ENCODE measurements at places on chromosomes 16 and 17.

- no peak for DNase-seq
These were observed 33.4 kb upstream of the RPRML start for GRCh38 chr17:47012457-47012856.

DNA sequence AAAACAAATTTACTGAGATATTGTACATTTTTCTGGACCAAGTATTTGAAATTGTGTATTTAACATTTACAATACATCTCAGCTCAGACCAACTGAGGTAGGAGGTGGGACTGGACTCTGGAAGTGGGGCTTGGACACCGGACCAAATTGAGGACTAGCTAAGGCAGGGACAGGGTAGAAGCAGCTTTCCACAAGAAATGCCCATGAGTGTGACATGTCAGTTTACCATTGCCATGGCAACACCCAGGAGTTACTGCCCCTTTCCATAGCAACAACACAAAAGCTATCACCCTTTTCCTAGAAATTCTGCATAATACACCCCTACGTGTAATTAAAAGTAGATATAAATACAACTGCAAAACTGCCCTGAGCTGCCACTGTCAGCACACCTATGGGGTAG, 191.5 kb upstream of the ASIC2 start:
- DNase-seq: no peak

GRCh38 chr17:80742091-80742490, 197.5 kb downstream of the RPTOR start:
- DNase-seq: no peak

DNA sequence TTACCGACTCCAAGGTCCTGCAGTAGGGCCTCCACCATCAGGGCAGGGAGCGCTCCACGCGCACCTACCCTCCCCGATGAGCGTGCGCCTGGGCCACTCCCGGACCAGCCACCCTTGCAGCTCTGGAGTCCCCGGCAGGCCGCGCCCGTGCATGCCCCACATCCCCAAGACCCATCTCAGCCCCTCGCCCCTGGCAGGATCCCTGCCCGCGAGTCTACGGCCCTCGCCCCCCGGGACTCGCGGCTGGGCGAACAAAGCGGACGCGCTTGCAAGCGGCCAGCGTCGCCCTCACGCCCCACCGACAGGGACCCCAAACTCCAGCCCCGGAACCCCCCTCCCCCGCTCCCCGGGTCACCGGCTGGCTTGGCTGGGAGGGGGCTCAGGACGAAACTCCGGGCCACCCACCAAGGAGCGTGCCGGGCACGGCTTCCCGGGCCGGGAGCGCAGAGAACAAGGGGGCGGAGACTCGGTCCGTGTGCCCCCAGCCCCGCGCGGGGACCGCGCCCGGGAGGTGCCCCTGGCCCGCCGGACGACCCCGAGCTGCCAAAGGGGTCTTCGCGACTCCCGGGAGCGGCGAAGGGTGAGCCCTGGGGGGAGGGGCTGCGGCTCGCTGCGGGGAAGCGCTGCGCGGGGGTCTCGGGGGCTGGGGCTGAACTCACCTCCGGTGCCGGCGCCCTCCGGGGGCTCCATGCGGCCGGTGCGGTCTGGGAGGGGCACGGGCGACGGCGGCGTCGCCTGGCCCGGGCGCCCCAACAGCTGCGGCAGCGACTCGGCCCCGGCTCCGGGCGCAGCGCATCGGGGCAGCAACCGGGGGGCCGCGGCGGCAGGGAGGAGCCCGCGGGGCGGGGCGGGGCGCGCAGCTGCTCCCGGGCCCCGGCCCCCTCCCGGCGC, at the start of gene DBNDD1:
TSS of gene DBNDD1 (minus strand) at position 805 of the 891 bp plus-strand sequence. CDS start at position 690, 115 bp downstream.
- DNase-seq: no peak

DNA sequence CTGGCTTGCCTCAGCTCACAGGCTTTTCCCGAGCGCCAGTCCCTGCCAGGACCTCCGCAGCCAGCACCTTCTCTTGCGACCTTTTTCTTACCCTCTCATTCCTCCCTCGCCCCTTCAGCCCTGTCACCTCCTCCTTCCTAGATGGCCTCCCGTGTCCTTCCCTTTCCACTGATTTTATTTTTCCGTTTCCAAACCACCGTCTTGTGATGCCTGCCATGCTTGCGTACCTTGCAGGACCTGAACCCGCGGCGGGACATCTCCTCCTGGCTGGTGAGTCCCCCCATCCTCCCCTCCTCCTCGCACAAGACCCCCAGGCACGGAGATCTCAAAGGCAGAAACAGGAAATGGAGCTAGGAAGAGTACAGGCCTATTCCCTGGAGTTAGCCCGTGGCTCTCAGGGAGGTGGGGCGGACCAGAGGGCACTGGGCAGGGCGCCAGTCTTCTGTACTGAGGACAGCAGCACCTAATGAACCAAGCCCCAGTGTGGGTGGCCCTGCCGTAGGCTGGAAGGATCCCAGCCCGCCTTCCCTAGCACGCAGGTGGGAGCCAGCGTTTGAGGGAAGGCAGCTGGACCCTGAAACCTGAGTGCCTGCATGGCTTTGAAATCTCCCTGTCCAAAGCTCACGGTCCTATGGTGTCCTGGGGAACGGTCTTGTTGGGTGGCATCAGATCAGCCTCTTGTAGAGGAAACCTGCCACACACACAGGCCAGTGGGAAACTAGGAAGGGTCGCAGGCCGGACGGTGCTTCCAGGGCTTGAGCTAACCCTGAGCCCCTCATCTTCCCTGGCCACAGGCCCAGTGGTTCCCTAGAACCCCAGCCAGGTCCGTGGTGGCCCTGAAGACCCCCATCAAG, 612 bp downstream of the CISD3 start:
- peak; percentile 90 for DNase-seq

DNA sequence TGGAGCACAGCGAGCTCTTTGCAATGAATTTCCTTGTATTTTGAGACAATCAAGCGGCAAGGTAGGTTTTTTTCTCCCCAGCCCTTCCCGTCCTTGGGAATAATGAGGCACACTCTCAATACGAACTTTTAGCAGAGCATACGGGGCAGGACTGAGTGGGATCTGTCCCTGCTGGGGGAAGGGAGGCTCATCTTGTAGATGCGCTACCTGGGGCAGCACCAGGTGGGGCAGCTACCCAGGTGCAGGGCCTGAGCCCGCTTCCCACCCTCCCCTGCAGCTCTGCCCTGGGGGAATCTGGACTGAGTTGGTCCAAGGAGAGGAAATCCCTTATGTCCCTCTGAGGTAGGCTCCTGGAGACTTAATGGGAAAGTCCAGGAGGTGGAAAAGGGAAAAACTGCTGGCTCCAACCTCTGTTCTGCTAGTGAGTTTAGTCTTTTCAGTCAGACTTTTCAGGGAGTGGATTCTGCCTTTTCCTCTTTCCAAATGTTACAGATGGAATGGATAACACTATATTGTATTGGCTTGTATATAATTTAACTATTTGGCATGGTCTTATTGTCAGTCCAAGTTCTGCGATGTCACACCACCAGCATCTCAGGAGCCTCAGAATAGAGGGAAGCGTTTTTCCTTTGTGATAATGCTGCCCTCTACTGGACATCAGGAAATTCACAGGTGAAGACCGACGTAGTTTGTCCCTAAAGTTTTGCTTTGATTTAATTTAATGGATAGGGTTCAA, 9.6 kb upstream of the CES1 start:
- DNase-seq: no peak

DNA sequence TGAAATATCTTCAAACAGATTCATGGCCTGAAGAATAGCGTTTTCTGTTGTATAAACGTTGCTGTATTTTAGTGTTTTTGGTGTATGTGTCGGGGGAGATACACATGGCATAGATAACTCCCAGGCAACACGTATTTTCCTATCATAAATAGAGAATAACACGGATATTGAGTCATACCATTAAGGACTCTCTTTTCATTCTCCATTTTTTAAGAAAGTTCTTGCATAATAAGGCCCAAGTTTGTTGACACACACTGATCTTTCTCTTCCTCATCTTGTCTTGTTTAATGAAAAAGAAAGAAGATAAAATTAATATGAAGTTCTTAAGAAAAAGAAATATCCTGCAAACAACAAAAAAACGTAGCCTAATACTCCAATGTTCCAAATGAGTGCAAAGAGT, 13.4 kb downstream of the ABCA8 start:
- DNase-seq: no peak

- DNase-seq: no peak
These were observed 31.3 kb downstream of the ARHGAP23 start for GRCh38 chr17:38459567-38459966.

- DNase-seq: no peak
These were observed 5.8 kb upstream of the CHCT1 start for GRCh38 chr17:60416368-60416925.

GRCh38 chr17:29590411-29591145, 1.1 kb upstream of the GIT1 start:
- no peak for DNase-seq

GRCh38 chr17:80364091-80364691, 50.8 kb upstream of the ENDOV start:
- DNase-seq: peak; percentile 69

All from cardiac septum (tissue), 1 donor.